ENCODE measurements at places on chromosomes 16 and 17. TPM values are rescaled to one million over a fixed set of nuclear protein-coding genes. Genes with fewer than 3 reads are reported as not detected.

The CDC6 gene
- 32.9 TPM for polyA plus RNA-seq

The PRSS36 gene
- polyA plus RNA-seq, result 0.67 TPM

The ABCC12 gene
- polyA plus RNA-seq, result 0.13 TPM

The DOK4 gene
- 27.8 TPM for polyA plus RNA-seq

The SULT1A3 gene
- 15.8 TPM for polyA plus RNA-seq

The ACSF3 gene
- polyA plus RNA-seq, result 30.5 TPM

The ARHGAP44 gene
- 8.9 TPM for polyA plus RNA-seq

The SLFN11 gene
- 11.6 TPM for polyA plus RNA-seq

The C16orf74 gene
- 1.9 TPM for polyA plus RNA-seq

The CDIP1 gene
- polyA plus RNA-seq, result 28.4 TPM

The SLFN12 gene
- 21.1 TPM for polyA plus RNA-seq

The MYH2 gene
- polyA plus RNA-seq, result 0.03 TPM

The HEATR9 gene
- polyA plus RNA-seq, result 0.20 TPM

The LITAFD gene
- polyA plus RNA-seq, result not detected

The PRR14 gene
- 50.1 TPM for polyA plus RNA-seq

The TPSB2 gene
- polyA plus RNA-seq, result 0.18 TPM

The PDIA2 gene
- 2.4 TPM for polyA plus RNA-seq

The SOST gene
- 30.9 TPM for polyA plus RNA-seq

The ZNF778 gene
- 7.0 TPM for polyA plus RNA-seq

The FOXN1 gene
- polyA plus RNA-seq, result 0.55 TPM

DNA sequence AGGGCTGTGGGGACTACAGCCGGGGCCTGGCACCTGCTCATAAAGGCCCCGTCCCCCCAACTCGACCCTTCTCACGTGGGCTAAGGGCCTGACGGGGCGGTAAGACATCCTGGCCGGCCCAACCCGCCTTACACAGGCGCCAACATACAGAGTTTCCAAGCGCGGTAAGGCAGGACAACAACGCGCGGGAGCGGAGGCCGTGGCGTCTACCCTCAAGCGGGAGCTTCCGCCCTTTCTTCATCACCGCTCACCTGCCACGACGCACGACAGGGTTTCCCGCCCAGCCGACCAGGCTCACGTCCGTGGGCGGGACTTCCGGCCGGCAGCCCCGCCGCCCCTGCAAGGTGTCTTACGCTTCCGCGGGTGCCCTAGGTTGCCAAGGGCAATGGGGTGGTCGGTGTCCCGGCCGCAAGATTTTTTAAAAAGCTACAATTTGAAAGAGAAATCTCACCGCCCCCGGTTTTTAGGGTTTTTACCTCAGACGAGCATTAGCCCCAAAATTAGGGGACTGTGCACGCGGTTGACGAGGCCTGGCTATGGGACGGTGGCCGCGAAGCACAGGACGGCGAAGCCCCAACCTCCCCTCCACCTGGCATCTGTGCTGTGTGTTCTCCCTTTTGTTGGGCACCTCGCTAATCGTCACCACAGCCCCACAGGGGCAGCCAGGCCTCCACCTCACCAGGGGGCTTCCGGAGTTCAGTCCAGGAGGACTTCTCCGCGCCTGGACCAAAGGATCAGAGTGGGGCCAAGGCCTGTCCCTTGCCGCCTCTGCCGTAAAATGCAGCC is at the start of gene TERB1:
Gene TERB1, minus strand, starts transcription at position 265 of the 786 bp plus-strand sequence. CDS start 4,786 bp downstream, outside the sequence.
- no peak for DNase-seq

GRCh38 chr16:69324585-69325253 is 5.7 kb downstream of the PDF start:
- no peak for DNase-seq

- no peak for DNase-seq
Observed at GRCh38 chr17:67431249-67432015, 54.4 kb downstream of the PITPNC1 start.

DNA sequence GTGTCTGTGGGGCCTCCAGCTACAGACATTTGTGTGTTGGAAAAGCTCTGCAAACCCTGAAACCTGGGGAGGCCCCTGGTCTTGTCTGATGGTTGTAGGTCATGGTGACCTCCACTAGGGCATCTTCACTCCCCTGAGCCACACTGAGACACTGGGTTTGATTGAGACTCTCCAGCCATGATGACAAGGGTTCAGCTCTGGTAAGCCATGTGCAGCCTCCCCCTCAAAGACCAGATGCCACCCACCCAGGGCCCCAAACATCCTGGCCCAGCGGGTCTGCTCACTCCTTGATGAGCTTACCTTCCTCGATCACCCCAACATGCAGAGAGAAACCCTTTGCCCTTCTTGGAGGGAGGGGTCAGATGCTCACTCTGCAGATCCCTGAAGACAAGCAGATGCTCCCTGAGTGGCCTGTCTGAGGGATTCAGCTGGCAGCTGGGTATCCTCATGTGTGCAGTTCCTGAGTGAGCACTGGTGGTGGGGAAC is 101.6 kb downstream of the METRNL start:
- no peak for DNase-seq

DNA sequence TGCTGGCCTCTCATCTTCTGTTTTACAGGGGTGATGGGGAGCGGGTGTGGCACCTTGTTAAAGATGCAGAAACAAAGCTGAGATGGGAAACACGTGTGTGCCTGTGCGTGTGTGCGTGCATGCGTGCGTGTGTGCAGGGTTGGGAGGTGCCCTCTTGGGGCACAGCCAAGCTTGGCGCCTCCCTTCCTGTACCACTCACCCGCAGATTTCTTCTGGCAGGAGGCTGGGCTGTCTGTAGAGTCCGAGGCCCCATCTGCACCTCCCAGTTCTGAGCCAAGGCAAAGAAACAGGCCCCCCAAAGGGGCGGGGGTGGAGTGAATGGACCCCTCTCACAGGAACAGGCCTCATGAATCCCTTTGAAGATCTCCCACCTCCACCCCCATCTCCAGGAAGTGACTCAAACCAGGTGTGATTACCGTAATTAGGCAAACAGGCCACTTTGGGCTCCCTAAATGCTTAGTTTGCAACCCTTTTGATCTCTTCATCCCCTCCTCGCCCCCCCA is 20.9 kb downstream of the TNS4 start:
- DNase-seq, result no peak

DNA sequence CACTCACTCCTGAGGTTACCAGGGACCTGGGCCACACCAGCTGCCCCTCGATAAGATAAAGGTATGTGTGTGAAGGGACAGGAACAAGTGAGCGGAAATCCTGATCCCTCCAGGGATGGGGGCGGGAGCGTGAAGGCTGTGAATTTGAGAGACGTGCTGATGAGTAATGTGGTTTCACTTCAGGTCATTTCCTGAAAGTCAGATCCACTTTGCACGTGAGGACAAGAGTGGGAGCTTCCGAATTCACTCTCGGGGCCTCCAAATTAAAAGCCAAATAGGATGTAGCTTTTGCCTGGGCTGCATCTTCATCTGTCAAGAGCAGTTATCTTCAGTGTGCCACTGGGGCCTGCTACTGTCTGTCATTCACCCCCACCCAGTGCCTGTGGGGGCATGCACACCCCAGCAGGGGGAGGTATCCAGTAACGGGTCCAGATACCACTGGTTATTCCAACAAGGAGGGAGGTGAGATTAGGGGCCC is 87.4 kb upstream of the LHX1 start:
- DNase-seq, result no peak

- DNase-seq, result no peak
Observed at GRCh38 chr17:72806011-72806410, 286.5 kb downstream of the SLC39A11 start.

- DNase-seq, result no peak
Observed at GRCh38 chr16:47375423-47375822, 85.4 kb downstream of the ITFG1 start.

GRCh38 chr17:79695797-79696609 is 34.7 kb upstream of the ENPP7 start:
- peak; percentile 48 for DNase-seq

DNA sequence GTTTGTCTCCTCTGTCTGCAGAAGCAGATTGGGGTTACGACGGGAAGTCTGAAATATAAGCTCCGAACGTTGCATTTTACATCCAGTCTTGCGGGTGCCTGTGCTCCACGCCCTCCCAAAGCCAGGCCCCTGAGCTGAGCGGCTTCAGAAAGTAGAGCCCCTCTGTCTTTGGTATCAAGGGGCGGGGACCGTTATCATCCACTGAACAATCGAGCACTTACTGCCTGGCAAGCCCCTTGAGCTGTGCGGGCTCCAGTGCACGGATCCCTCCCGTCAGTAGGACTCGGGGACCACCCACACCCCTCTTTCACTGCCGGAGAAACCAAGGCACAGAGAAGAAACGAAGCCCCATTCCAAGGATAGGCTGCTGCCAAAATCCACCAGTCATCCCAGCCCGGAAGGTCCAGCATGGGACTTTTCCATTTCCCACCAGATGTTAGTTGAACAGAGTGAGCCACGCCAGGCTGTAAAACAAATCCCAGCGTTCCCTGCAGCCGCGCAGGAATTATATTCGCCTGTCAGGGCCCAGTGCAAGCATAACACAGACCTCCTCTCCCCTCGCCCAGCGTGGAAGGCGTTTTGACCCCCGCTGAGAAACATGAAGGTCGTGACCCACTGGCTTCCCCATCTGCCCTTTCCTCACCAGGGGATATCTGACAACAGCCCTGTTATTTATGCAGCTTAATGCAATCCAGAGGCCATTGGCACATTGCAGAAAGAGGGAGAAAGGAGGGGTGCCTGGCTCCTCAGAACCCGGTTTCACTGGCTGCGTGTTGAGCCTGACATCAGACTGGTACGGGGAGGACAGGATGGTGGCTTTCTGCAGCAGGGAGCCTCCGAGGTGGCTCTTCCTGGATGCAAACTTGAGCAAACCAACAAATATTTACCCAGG is 212.2 kb upstream of the FOXF1 start:
- no peak for DNase-seq

- no peak for DNase-seq
Observed at GRCh38 chr16:68707340-68708152, 29.5 kb upstream of the CDH1 start.

GRCh38 chr16:30503403-30504296 is 22.7 kb downstream of the ZNF768 start:
- DNase-seq, result no peak

DNA sequence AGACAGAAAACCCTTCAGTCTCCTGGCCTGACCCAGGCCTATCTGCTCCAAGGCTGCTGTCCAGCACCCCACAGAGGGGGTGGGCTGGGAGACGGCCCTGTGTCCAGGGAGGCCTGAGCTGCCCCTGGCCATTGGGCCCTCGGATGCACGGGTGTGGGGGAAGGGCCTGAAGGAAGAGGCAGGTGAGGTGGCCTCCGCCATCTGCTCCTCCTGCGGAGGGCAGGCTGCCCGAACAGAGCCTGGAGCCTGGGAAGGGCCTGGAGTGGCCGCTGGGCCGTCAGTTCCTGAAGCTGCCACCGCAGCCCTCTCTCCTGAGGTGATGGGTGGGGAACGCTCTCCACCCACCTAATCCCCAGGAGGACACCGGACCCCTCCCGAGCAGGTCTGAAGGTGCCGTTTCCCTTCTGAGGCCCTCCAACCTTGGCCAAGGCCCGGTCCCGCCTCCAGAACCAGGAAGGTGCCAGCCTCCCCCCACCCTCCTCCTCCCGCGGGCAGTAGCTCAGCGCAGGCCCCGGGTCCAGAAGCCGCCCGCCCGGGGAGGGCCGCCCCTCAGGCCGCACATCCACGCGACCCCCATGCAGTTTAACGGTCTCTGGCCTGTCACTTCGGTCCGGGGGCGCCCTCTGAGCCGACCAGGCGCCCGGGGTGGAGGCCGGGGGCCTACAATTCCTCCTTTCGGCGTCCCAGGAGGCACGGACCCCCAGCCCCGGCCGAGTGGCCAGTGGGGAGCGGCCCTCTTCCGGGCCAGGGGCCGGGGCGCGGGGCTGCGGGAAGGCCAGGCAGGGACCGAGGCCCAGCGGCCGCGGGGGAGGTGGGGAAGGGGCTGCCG is 835 bp downstream of the FBXL16 start:
- DNase-seq, result no peak

- no peak for DNase-seq
Observed at GRCh38 chr17:82222816-82223215, 6.0 kb upstream of the SLC16A3 start.

GRCh38 chr16:11053916-11054460 is 109.6 kb downstream of the CLEC16A start:
- DNase-seq, result no peak

GRCh38 chr17:27853091-27853490 is 40.1 kb downstream of the LYRM9 start:
- DNase-seq, result no peak

DNA sequence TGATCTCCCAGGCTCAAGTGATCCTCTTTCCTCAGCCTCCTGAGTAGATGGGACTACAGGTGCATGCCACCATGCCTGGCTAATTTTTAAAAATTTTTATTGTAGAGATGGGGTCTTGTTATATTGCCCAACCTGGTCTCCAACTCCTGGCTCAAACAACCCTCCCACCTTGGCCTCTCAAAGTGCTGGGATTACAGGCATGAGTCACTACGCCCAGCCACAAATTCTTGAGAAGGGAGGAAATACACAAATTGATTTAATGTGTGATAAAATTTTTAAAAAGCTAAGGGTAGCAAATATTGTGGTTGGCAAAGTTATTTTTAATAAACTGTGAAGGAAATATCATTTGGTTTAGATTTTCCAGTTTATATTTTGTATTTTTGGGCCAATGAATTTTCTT is 9.6 kb downstream of the ITGAD start:
- no peak for DNase-seq

- no peak for DNase-seq
Observed at GRCh38 chr16:69382421-69382820, 3.4 kb downstream of the TERF2 start.

DNA sequence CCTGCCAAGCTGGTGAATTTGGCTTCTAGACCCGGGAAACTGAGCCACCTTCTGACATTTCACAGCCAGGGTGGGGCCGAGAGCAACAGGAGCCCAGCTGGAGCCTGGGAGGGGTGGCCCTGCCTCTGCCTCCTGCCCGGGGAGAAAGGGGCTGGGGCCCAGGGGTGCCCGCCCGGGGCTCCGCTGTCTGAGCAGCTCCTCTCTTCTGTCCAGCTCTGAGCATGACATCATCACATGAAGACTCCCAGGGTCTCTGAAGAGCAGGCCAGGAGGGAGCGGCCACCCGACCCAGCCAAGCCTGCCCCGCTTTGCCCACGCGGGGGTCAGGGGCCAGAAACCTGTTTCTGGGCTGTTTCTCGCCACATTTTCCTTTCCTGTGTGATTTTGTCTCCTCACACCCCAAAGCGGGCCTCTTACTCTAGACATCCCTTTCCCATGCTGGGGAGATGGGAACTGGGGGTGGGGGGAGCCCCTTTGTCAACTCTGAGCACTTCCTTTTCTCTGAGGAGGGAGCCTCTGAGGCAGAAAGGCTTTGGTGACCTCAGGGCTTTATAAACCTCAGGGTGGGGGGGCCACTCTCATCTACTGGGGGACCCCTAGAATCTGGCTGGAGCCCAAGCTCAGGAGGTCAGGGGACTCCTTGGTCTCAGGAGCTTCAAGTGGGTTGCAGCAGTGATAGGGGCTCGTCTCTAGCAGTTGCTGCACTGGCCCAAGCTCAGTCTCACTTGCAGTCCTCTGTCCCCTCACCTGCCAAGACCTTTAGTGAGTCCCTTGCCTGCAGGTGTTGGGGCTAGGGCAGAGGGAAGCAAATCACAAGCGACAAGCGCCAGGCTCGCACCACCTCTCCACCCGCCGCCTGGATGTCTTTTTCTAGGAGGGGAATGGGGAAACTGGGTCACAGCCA is 7.6 kb downstream of the UBALD2 start:
- DNase-seq, result no peak

GRCh38 chr16:79329166-79329521 is 271.4 kb downstream of the MAF start:
- DNase-seq, result no peak

- no peak for DNase-seq
Observed at GRCh38 chr17:59863616-59864015, 29.1 kb downstream of the TUBD1 start.

GRCh38 chr16:84562174-84562815 is 55.6 kb downstream of the COTL1 start:
- DNase-seq, result no peak

GRCh38 chr17:49016775-49017463 is 19.7 kb downstream of the IGF2BP1 start:
- no peak for DNase-seq

GRCh38 chr17:57678393-57678792 is 66.7 kb downstream of the CCDC182 start:
- DNase-seq, result no peak

All from left kidney (tissue), 8 donors.